Common myeloid progenitor, CD34-positive (primary cell): ENCODE measurements at places on chromosomes 6 and 20.

- no peak for DNase-seq
Observed at GRCh38 chr20:32028647-32029372, 18.6 kb downstream of the CCM2L start.

DNA sequence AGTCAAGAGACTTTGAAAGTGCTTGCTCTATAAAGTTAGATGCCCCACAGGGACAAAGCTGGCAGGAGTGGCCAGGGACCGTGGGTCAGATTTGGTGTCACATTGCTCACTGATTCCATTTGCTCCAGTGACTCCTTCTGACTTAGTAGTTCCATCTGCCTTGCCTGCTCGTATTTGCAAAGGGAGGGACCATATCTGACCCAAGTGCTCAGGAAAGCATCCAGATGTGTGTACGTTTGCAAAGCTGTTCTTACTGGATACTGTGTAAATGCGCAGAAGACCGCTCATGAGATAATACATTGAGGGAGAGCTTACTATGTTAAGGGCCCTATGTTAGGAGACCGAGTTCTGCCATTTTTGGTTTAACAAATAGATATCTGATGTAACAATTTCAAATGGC is 21.2 kb upstream of the CCN6 start:
- no peak for DNase-seq

- no peak for DNase-seq
Observed at GRCh38 chr20:16438100-16438499, 135.1 kb downstream of the KIF16B start.

DNA sequence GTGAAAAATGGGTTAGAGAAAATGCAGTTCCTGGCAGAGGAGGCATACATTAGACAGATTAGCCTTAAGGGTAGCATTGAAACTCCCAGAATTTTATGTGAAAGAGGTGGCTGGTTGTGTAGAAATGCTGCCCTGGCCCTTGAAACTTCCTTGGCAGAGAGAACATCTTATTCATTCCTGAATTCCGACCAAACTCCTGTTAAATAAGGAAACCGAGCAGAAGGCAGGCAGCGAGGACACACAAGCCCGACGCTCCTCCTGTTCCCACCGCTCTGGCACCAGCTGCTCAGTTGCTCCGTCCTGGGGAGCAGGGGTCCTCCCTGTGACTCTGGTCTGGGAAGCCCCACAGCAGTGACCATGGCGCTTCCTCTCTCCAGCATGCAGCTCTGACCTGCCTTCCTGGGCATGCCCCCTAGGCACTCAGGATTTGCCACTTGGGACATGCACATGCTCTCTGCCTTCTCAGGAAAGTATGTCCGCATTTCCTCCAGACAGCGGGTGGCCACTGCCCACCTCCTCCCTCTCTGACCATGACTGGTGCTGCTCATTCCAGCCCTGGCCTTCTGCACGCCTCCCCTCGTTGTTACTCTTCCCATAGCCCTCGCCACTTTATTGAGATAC is 35.2 kb upstream of the CLDN20 start:
- DNase-seq, result no peak

GRCh38 chr20:8143474-8143873 is 11.4 kb downstream of the PLCB1 start:
- no peak for DNase-seq

DNA sequence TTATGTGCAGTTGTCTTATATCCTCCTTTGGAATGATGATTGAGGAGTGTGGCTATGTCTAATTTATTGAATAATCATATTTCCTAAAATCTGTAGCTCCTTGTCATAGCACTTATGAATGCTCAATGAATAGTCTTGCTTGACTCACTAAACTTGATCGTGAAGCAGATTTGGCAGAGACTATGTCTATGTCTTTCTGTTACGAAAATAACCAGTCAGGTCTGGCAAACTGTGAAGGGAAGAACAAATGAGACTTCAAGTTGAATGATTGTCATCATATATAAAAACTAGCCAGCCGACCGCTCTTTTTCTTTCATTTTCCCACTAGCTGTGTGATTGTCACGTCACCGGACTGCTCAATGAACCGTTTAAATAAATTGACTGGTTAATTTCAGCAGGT is 1303.9 kb upstream of the GJE1 start:
- DNase-seq, result no peak

DNA sequence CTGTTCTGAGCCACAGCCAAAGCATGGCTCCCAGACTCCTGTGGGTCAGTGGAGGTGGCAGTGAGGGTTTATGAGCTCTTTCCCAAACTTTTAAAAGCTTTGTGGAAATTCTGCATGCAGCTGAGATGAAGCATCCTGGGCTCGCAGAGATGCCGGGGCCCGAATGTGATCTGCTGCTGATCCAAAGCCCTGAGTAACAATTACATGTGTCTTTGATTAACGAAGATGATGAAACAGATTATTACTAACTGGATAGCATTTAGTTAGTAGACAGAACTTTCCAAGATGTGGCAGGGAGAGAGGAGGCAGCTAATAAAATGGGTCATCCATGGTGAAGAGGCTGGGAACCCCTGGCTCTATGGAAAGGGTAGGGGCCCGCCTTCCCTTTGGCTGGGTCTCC is 43.9 kb upstream of the MDFI start:
- DNase-seq, result no peak

GRCh38 chr6:70636596-70636995 is 31.1 kb upstream of the SMAP1 start:
- no peak for DNase-seq

- no peak for DNase-seq
Observed at GRCh38 chr20:36736451-36737182, 9.3 kb downstream of the NDRG3 start.

GRCh38 chr6:83252719-83253118 is 59.6 kb downstream of the RWDD2A start:
- no peak for DNase-seq

GRCh38 chr6:75946146-75946831 is 126.2 kb downstream of the IMPG1 start:
- no peak for DNase-seq

- no peak for DNase-seq
Observed at GRCh38 chr6:106773996-106774629, 144.7 kb downstream of the QRSL1 start.

DNA sequence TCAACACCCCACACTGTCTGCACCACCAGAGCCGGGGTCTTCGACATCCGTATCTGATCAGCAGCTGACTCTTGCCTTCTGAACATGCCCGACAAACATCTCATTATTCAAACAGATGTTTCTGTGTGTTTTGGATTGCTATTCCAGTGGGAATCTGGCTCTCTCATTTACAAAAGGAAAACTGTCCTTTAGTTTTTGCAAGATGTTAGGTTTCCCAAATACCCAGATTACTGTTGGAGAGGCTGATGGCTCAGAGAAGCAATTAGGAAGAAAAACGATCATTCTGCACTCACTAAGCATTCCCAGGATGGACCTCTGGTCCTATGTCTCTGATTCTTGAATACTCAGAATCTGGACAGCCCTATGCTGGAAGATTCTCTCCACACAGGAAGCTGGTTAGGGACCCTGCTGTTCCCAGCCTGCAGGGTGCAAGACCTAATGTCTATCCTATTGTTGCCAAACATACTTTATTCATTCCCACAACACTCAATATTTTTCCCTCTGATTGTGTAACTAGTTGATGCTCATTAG is 532.9 kb downstream of the CDH26 start:
- no peak for DNase-seq

GRCh38 chr20:33828967-33829560 is 17.9 kb downstream of the CHMP4B start:
- DNase-seq, result no peak

GRCh38 chr20:59880198-59880597 is 53.2 kb downstream of the SYCP2 start:
- DNase-seq, result no peak

DNA sequence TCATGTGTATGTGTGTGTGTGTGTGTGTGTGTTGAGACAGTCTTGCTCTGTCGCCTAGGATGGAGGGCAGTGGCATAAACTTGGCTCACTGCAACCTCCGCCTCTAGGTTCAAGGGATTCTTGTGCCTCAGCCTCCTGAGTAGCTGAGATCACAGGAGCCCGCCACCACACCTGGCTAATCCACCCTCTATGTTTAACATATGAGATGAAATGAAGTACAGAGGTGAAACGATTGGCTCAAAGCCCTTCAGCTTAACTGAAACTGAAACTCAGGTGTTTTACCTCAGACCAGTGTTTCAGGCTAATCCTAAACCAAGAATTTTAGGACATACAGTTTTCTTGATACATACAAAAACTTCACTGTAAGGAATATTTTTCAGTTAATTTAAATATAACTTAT is 167.3 kb downstream of the KCNQ5 start:
- no peak for DNase-seq

DNA sequence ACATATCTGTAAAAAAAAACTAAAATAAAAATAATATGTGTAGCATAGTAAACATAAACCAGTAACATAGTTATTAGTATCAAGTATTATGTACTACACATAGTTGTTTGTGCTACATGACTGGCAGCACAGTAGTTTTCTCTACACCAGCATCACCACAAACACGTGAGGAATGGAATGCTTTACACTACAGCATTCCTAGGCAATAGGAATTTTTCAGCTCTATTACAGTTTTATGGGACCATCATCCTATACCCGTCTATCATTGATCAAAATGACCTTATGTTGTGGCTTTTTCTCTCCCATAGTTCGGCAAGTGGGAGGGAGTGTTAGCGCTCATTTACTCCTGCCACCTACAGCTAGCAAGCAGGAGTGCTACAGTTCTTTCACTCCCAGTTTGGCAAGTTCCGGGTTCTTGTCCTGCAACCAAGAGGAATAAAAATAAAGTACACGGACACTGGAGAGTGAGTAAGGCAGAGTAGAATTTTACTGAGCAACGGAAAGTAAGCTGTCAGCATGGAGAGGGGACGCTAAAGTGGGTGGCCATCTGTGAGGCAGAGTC is 196.8 kb upstream of the HSF2 start:
- no peak for DNase-seq

GRCh38 chr20:47757145-47758035 is 27.9 kb downstream of the SULF2 start:
- no peak for DNase-seq

- no peak for DNase-seq
Observed at GRCh38 chr20:61546641-61547040, 294.6 kb downstream of the CDH4 start.
